IMR-90 (cell line): ENCODE measurements at places on chromosomes 6 and 20. TPM values are rescaled to one million over a fixed set of nuclear protein-coding genes. Genes with fewer than 3 reads are reported as not detected.
A peak's percentile ranks its signal among the peaks of the same experiment; 100 is the strongest.

DNA sequence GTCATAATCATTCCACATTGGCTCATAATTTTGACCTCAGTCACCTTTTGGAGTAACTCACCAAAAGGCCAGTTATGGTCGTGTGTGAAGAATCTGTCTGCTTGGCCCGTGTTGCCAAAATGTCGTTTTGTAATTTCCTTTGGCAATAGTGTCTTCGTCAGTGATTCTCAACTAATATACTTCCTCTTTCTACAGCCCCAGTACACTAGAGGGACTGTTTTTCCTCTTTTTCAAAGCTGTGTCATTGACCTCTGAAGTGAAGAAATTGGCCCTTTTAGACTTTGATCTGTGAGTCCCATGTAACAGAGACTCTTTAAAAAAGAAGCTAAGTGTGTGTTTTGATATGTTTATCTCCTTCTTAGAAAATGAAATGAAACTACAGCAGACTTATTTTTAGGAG is 5.2 kb downstream of the FOXO3 start:
- peaks cover 14% of the 10 kb centered on the region for H3K4me1 ChIP-seq
- peaks cover 24% of the 10 kb centered on the region for H3K36me3 ChIP-seq
- H3K27ac ChIP-seq: peak overlapping the region; percentile 21; the same call in 1 of the 2 replicates

The FOXP4 gene
- total RNA-seq: 0.72 and 0.83 TPM in 2 replicates

The CEP43 gene
- 8.6 and 19.4 TPM in 2 replicates for total RNA-seq

- H3K27me3 ChIP-seq: no peaks in the 10 kb centered on the region
- no peak overlapping the region for H3K27ac ChIP-seq
- H3K4me3 ChIP-seq: no peak overlapping the region
- no peak for DNase-seq
- H3K36me3 ChIP-seq: no peaks in the 10 kb centered on the region
These were observed 149.8 kb downstream of the EYS start for GRCh38 chr6:65557224-65557623.

DNA sequence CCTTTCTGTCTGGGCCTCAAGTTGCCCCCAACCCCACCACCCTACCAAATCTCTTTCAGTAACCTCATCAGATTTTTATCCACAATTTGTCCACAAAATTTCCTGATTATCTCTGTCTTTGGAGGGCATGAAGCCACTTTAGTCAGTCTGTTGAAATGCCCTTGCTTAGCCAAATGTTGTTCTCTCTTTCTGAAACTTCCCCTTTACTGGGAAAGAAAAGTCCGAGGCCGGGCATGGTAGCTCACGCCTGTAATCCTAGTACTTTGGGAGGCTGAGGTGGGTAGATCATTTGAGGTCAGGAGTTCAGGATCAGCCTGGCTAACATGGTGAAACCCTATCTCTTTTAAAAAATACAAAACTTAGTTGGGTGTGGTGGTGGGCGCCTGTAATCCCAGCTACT is 33.8 kb downstream of the TOMM6 start:
- no peak for DNase-seq
- no peaks in the 10 kb centered on the region for H3K27me3 ChIP-seq
- no peak overlapping the region for H3K27ac ChIP-seq
- H3K4me1 ChIP-seq: no peaks in the 10 kb centered on the region
- no peak overlapping the region for H3K4me3 ChIP-seq

The PXMP4 gene
- 2.2 and 3.6 TPM in 2 replicates for total RNA-seq

DNA sequence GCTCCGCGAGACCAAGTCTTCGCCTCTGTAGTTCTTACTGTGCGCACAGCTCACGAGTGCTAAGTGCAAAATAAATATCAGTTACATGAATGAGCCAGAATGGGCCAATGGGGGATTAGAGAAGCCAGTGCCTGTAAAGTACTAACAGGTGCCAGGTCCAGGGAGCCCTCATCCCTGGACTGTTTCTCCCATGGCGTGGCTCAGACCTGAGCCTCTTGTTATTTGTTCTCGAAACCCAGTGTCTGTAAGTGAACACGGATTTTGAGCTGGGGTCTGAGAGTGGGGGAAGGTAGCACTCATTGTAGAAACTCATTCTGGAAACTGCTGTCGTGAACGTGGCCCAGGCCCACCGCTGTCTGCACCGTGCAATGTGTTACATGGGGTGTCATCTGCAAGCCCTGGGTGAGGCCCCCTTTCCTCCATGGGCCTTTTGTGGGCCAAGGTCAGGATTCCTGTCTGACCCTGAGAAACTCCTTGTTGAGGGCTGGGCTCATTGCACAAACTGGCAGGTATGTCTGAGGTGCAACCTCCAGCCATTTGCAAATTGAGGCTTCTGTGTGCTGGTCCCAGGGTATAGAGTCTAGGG is 154.7 kb downstream of the SYCP2 start:
- H3K4me1 ChIP-seq: no peaks in the 10 kb centered on the region
- H3K27me3 ChIP-seq: no peaks in the 10 kb centered on the region
- no peaks in the 10 kb centered on the region for H3K36me3 ChIP-seq

DNA sequence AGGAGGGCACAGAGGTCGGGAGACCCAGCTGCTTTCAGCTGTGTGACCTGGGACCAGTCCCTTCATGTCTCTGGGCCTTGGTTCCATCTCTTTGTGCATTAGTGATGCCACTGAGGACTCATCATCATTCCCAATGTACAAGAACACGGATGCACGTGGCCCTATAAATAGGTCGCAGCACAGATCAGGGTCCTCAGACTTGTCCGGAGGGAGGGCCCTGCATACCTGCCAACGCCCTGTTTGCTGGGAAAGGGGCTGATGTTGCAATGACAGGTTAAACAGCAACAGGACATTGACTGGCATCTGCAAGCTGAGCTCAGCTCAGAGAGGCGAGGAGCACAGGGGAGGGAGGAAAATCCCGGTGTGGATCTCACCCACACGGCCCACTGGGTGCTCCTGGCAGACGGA is 21.8 kb downstream of the TGM2 start:
- H3K27me3 ChIP-seq: no peaks in the 10 kb centered on the region
- peaks cover 58% of the 10 kb centered on the region for H3K36me3 ChIP-seq

The TRIM40 gene
- not detected in 2 replicates for total RNA-seq

GRCh38 chr6:70673054-70673453 is 5.4 kb downstream of the SMAP1 start:
- no peak overlapping the region for H3K27ac ChIP-seq
- H3K4me3 ChIP-seq: no peak overlapping the region
- peaks cover 2% of the 10 kb centered on the region; the same call in 1 of the 2 replicates for H3K4me1 ChIP-seq
- no peaks in the 10 kb centered on the region for H3K27me3 ChIP-seq
- no peaks in the 10 kb centered on the region for H3K36me3 ChIP-seq

GRCh38 chr6:40779409-40779808 is 192.2 kb upstream of the LRFN2 start:
- peak; percentile 72 for DNase-seq
- H3K4me3 ChIP-seq: no peak overlapping the region
- no peak overlapping the region for H3K27ac ChIP-seq
- H3K4me1 ChIP-seq: no peaks in the 10 kb centered on the region; the same call in 1 of the 2 replicates

GRCh38 chr6:21331235-21331634 is 262.3 kb upstream of the SOX4 start:
- no peak overlapping the region for H3K4me3 ChIP-seq
- H3K27ac ChIP-seq: no peak overlapping the region
- no peaks in the 10 kb centered on the region for H3K4me1 ChIP-seq
- H3K36me3 ChIP-seq: no peaks in the 10 kb centered on the region
- no peaks in the 10 kb centered on the region; the same call in none of the 2 replicates for H3K27me3 ChIP-seq
- no peak for DNase-seq

The PREP gene
- 21.0 and 22.8 TPM in 2 replicates for total RNA-seq

The PLN gene
- under 0.01 TPM in 2 replicates for total RNA-seq

GRCh38 chr6:56437171-56437900 is 190.0 kb upstream of the COL21A1 start:
- DNase-seq: no peak
- H3K27me3 ChIP-seq: no peaks in the 10 kb centered on the region; the same call in 1 of the 2 replicates
- H3K4me3 ChIP-seq: no peak overlapping the region
- H3K27ac ChIP-seq: no peak overlapping the region

GRCh38 chr6:43060034-43060754 is 763 bp downstream of the KLC4 start:
- no peaks in the 10 kb centered on the region for H3K27me3 ChIP-seq
- peak overlapping the region; percentile 93 for H3K27ac ChIP-seq
- H3K4me1 ChIP-seq: peaks cover 9% of the 10 kb centered on the region; the same call in 1 of the 2 replicates

The JPH2 gene
- total RNA-seq: 0.54 and 0.83 TPM in 2 replicates

DNA sequence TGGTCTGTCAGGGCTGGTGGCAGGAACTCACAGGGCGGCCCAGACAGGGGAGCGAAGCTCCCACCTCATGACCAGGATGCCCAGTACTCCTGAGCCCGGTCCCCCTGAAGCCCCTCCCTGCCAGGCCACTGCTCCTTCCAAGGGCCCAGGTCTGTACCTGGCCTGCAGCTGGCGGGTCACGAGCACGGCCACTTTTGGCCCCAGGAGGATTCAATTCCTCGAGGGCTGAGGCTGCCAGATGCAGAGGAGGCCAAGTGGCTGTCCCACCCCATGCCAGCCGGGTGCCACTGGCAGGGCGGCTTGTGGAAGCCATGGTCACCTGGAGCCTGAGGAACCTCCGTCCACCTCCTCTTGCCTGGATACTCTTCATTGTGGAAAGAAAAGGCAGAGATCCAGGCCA is 17.4 kb downstream of the PMEPA1 start:
- no peak overlapping the region for H3K4me3 ChIP-seq
- no peak for DNase-seq
- peaks cover 2% of the 10 kb centered on the region; the same call in 1 of the 2 replicates for H3K36me3 ChIP-seq
- peaks cover 5% of the 10 kb centered on the region; the same call in 1 of the 2 replicates for H3K4me1 ChIP-seq

The SYCP2L gene
- not detected in 2 replicates for total RNA-seq

DNA sequence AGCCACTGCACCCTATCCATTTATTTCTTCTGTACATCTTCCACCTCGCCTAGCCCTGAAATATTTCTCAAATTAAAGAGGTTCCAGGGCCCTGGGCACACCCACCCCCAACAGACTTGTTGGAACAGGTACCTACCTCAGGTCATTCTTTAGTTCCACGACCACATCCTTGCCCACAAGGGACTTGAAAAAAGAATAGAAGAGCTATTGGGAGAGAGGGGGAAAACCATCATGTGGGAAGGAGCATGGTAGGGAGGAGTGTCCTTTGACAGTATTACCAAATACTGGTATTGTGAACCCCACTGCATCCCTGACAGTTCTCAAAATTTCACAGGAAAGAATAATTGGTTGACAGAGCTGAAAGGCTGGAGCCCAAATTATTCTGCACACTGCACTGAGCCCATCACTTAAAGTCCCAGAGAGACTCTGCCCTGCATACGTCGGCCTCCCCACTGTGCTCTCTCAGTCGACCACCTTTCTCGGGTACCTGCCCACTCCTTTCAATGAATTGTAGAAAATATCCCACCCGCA is 762 bp downstream of the LSM2 start:
- no peaks in the 10 kb centered on the region for H3K27me3 ChIP-seq
- no peak for DNase-seq
- H3K4me3 ChIP-seq: peak overlapping the region; percentile 57
- peaks cover 2% of the 10 kb centered on the region; the same call in 1 of the 2 replicates for H3K36me3 ChIP-seq
- peak overlapping the region; percentile 46 for H3K27ac ChIP-seq
